ENCODE measurements at places on chromosomes 4 and X. TPM values are rescaled to one million over a fixed set of nuclear protein-coding genes. Genes with fewer than 3 reads are reported as not detected.

RPS6KA6 gene
- 0.23 TPM for polyA plus RNA-seq

SPINK2 gene
- not detected for polyA plus RNA-seq

FOXO4 gene
- 5.6 TPM for polyA plus RNA-seq

RBM46 gene
- polyA plus RNA-seq: not detected

CXCL8 gene
- polyA plus RNA-seq: 3.4 TPM

CSN1S1 gene
- polyA plus RNA-seq: not detected

POU4F2 gene
- polyA plus RNA-seq: not detected

SPACA5 gene
- not detected for polyA plus RNA-seq

LDB2 gene
- 223 TPM for polyA plus RNA-seq

IQCM gene
- not detected for polyA plus RNA-seq

CCDC158 gene
- not detected for polyA plus RNA-seq

PCDH19 gene
- 1.2 TPM for polyA plus RNA-seq

BLTP1 gene
- 12.8 TPM for polyA plus RNA-seq

ASB12 gene
- 0.14 TPM for polyA plus RNA-seq

CAMK2D gene
- polyA plus RNA-seq: 10.4 TPM

MAGT1 gene
- 21.8 TPM for polyA plus RNA-seq

REELD1 gene
- polyA plus RNA-seq: not detected

HTATSF1 gene
- 1.0 TPM for polyA plus RNA-seq

SLC16A2 gene
- 3.6 TPM for polyA plus RNA-seq

PROM1 gene
- 0.36 TPM for polyA plus RNA-seq

DRD5 gene
- not detected for polyA plus RNA-seq

CT45A5 gene
- polyA plus RNA-seq: not detected

RAB33A gene
- 1.6 TPM for polyA plus RNA-seq

MTCP1 gene
- polyA plus RNA-seq: 1.8 TPM

TEX13B gene
- not detected for polyA plus RNA-seq

SLC9B1 gene
- polyA plus RNA-seq: 0.19 TPM

PRKG2 gene
- polyA plus RNA-seq: not detected

TNMD gene
- not detected for polyA plus RNA-seq

CT83 gene
- polyA plus RNA-seq: not detected

FAM200B gene
- 13.9 TPM for polyA plus RNA-seq

ARR3 gene
- not detected for polyA plus RNA-seq

NAT8L gene
- polyA plus RNA-seq: 0.10 TPM

ITGB1BP2 gene
- 1.8 TPM for polyA plus RNA-seq

VCX3B gene
- not detected for polyA plus RNA-seq

PAGE4 gene
- polyA plus RNA-seq: not detected

TNIP3 gene
- not detected for polyA plus RNA-seq

TMPRSS11E gene
- not detected for polyA plus RNA-seq

CMC4 gene
- 8.2 TPM for polyA plus RNA-seq

SPANXN4 gene
- polyA plus RNA-seq: not detected

GC gene
- not detected for polyA plus RNA-seq

USP17L11 gene
- not detected for polyA plus RNA-seq

TMPRSS11B gene
- polyA plus RNA-seq: not detected

MAGEB17 gene
- not detected for polyA plus RNA-seq

GABRE gene
- 33.4 TPM for polyA plus RNA-seq

OPN1LW gene
- not detected for polyA plus RNA-seq

FAM13A gene
- 2.1 TPM for polyA plus RNA-seq

TLR6 gene
- 0.16 TPM for polyA plus RNA-seq

DGAT2L6 gene
- not detected for polyA plus RNA-seq

ARX gene
- polyA plus RNA-seq: not detected

ABLIM2 gene
- 0.28 TPM for polyA plus RNA-seq

GAB3 gene
- 6.1 TPM for polyA plus RNA-seq

SSX4B gene
- polyA plus RNA-seq: not detected

NOP14 gene
- polyA plus RNA-seq: 9.5 TPM

KCTD8 gene
- polyA plus RNA-seq: 0.36 TPM

MND1 gene
- 0.66 TPM for polyA plus RNA-seq

CORIN gene
- 0.07 TPM for polyA plus RNA-seq

HHIP gene
- polyA plus RNA-seq: 239 TPM

PRRG3 gene
- not detected for polyA plus RNA-seq

TCP11X1 gene
- not detected for polyA plus RNA-seq

GAGE12J gene
- not detected for polyA plus RNA-seq

All from endothelial cell of umbilical vein (primary cell).